ENCODE measurements at places on chromosomes 6 and 20.

DNA sequence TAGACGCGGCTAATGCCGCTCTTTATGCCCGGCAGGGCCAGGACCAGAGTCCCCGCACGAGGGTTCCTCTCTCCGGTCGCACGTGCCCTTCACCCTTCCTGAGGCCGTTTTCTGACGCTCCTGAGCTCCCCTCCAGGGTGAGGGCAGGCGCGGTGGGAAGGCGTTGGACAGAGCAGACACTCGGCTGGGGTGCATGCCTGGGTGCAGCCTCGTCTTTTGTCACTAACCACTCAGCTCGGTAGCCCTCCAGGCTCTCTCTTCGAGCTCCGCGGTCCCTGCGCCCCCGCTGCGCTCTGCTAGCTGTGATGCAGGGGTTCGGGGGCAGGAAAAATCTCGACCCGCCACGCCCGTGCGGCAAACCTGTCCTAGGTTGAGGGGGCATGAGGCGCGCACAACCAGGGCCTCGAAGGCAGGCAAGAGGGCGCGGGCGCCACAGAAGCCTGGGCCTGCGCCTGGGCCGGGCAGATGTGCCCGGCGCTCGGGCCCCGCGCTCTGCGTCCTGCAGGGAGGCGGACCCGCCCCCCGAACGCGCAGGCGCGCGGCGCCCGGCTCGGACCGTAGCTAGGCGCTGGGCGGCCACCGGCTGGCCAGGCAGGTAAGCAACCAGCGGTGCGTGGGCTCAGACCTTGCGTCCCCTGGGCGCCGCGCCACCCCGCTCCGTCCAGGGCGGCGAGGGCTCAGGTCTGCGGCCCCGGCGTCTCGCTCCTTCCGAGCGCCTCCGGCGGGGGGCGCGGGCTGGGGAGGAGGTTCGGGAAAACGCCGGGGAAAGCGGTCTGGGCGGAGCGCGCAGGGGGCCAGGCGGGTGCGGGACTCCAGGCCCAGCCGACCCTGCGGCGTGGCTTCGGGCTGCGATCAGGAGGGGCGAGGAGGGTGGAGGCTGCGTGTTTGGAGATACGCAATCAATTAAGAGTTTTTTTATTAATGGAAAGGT, at the start of gene L3MBTL1:
Gene L3MBTL1, plus strand, starts transcription at position 548 of the 931 bp plus-strand sequence. CDS start 5,807 bp downstream, outside the sequence.
- DNase-seq, result peak; percentile 58

- no peak for DNase-seq
Measured at GRCh38 chr6:54216336-54216735, 91.9 kb upstream of the TINAG start.

DNA sequence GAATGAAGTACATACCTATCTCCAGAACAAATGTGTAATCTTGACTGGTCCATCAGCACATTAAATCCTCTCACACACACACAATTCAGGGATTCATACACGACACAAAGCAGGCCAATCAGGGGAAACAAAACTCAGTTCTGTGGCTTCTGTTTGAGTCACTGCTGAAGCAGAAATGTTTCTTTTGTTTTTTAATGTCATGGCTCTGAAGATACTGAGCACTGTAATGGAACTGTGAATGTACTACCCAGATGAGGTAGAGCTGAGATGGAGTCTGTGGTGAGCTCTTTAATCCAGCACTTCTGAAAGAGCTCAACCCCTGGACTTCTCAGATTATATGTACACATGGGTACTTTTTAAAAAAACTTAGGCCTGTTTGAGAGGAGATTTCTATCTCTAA, 116.4 kb downstream of the THEMIS start:
- no peak for DNase-seq

DNA sequence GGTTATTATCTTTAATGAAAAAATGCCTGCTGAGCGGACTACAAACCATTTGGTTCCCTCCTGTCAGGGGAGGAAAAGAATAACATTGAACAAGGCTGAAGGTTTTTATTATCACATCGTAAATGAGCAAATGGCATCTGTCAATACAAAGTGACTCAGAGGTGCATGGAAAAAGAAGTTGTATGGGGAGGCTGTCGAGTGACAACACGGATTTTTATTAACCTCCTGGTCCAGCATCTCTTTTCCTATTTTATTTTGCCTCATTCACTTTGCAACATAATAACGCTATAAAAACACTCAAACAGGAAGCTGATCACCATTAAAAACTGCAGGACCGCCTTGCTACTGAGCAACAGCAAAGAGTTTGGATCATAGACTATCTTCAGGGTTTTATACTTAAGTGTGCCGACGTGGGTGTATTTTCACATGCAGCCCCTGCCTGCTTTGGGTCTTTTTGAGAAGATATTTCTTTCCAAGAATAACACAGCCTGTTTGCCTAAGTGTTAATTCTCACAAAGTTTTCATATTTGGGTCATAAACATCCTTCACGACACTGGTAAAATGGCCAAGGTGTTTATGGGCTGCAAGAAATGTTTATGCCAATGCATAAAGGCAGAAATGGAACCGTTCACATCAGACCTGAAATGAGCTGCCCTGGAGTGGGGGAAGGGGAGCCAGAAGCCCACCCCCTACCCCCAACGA, 132.1 kb upstream of the SALL4 start:
- no peak for DNase-seq

- peak; percentile 64 for DNase-seq
Measured at GRCh38 chr6:50962213-50962759, 143.6 kb downstream of the TFAP2B start.

GRCh38 chr6:33908025-33908424, 104.2 kb upstream of the MLN start:
- DNase-seq, result no peak

DNA sequence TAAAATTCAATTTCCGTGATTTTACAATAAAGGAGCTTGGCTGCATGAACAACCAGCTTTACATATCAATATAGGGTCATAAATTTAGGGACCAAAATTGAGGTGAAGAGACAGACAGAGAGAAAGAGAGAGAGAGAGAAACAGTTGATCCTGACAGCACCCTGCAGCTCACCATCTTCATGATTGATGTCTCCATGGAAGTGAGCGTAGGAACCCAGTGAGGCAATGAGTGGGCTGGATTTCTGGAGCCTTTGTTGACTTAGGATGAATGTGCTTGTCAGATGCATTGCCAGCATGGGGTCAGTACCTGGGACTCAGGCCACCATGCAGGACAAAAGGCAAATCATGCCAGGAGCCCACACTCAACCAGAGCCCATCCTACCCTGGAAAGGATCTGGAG, 165.1 kb upstream of the SYNDIG1 start:
- no peak for DNase-seq

DNA sequence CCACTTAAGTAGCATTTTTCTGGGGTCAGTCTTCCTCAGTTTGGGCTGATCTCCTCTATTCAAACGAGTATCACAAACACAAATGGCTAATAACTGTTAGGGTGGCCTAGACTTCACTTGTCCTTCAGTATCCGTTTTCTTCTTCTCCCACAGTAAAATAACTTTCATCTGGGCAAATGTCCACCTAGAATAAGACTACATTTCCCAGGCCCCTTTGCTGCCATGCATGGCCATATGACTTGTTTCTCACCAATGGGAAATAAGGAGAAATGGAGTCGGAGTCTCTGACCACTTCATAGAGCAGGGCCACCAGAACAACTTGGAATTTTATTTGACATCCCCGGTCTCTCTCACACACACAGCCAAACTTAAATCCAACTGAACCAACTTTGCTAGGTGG, 51.4 kb downstream of the SULF2 start:
- no peak for DNase-seq

DNA sequence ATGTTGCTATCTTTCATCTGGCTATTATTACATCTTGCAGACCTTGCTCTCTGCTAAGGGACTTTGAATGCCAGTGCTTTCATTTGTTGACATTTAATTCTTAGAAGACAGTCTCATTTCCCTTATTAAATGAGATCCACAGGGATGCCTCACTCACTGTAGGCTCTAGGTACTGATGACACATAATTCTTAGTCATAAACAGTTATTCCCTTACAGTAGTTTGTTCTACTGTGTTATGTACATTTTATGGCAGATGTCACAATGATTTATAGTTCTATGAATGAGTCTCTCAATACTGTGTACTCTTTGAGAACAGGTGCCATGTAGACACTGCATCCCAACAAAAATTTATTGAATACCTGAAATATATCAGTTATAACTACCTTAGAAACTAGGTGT, 70.3 kb downstream of the FAM83B start:
- no peak for DNase-seq

DNA sequence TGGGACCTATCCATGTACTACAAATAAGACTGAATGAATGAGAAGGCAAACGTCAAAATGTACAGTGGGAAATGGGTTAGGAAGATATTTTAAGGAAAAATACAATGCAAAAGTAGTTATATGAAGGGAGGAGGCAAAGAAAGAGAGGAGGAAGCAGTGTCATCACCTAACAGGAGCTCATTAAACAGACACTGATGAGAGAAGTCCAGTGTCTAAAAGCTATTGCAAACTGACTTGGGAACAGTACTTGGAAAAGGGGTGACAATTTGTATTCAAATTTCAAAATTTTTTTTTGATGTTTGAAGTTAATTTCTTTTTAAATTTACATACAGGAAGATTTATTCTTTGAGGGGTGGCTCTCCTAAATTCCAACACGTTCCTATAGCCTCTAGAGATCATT, 143.5 kb upstream of the NOX3 start:
- DNase-seq, result no peak

DNA sequence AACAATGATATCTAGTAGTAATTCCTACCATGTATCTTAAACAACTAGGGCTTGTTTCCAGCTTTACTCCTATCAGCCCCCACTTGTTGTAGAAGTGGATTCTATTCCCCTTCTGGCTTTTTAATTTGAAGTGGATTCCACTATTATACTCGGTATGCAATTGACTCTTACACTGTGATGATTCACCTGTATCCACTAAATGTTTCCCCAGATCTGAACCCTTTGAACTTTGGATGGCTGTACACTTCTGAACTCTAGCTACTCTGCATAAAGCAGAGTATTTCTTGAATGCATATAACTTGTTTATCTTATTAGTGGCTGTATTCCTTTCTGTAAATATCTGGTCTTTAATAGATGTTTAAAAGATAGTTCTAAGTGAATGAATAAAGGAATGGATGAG, 538.4 kb upstream of the NRSN1 start:
- DNase-seq, result no peak

DNA sequence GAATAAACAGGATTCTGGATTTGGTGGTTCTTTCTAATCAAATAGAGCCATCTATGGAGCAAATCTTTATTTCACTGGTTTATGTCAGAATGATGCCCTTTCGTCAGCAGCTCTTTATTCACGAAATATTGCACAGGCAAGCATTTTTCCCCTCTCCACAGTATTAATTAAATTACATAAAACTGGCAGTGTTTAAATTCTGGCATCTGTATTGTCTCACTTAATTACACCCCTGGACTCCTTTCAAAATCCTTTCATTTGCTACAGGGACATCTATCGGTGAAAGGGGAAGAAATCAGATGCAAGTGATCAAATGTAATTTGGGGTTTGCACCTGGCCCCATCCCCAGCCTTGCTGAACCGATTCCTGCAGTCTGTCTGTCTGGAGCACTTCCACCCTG, 801.9 kb downstream of the QKI start:
- no peak for DNase-seq

- DNase-seq, result no peak
Measured at GRCh38 chr6:2960935-2961334, 10.4 kb downstream of the SERPINB6 start.

DNA sequence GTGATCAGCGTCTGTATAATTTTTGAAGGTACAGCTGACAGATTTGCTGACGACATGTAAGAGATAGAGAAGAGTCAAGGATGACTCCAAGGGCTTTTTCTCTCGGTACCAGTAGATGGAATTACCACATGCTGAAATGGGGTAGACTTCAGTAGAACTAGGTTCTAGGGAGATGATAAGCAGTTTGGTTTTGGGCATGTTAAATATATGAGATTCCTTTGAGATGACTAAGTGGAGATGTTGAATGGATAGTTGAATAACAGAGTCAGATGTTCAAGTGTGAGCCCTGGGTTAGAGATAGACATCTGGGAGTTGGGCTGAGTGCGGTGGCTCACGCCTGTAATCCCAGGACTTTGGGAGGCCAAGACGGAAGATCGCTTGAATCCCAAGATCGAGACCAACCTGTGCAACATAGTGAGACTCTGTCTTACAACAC, 50.0 kb downstream of the PHF20 start:
- DNase-seq, result no peak

GRCh38 chr20:58137236-58137635, 91.2 kb downstream of the ANKRD60 start:
- DNase-seq, result no peak

DNA sequence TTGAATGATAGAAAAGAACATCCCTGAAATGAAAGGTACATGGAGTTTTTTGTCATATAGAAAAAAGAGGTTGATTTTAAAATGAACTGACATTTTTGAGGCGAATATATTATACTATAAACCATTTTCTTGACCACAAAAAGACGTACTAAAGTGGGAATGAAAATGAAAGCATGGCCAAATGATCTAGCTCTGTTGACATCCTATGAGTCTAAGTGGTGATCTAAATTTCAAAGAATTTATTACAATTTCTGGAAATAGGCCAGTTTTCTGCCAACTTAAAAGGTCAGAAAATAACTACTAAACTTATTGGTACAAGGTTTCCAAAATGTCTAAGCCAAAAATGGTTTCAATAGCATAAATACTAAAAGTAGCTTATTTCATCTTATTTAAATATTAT, 536.8 kb downstream of the EYS start:
- DNase-seq, result no peak

- DNase-seq, result peak; percentile 88
Measured at GRCh38 chr20:38165089-38165965, at the start of gene TGM2. Gene TGM2 (minus strand): TSS chr20:38165270. CDS start chr20:38165198, 72 bp downstream.

DNA sequence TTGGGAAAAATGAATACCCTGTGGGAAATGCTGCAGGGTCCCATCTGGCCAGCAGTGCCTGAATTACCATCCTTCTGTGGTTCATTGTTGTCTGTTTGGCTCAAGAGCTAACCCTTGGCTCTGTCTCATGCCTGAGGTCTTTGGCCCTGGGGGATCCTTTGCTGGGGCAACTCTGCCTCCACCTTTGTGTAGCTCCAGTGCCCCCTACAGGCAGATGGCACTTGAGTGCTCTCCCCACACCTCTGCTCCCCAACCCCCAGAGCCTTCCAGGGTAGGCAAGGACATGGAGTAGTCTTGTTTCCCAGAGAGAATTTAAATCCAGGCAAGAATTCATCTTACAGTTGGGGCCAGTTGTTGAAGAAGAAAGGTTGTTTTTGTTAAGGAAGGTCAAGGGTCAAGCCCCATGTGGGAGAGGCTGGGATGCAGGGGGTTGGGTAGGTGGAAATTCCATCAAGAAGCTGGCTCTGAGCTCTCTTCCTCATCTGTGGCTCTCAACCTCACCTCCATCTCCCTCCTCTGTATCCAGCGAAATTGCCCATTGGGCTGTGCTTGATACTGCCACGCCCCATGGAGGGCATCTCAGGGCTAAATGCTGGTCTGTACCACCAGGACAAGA, 44.2 kb downstream of the ZNF831 start:
- peak; percentile 84 for DNase-seq

DNA sequence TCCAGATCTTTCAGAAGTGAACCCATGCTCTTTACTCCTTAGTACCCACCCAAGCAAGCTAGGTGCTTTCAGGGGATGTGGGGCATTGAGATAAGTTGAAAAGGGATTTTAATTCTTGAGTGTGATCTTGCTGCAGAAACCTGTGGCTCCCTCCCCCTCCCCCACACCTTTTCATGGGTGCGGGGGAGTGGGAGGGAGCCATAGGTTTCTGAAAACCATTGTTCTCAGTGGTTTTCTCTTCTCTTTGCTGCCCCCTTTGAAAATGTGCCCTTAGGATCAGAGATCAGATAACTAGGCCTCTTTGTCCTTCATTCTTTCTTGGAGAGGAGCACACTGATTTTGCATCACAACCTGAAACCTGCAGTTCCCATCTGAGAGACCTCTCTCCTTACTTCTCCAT, 2.4 kb downstream of the PCSK2 start:
- no peak for DNase-seq

- no peak for DNase-seq
Measured at GRCh38 chr6:135105710-135106109, 51.1 kb upstream of the HBS1L start.

GRCh38 chr6:133553652-133554051, 312.5 kb downstream of the EYA4 start:
- DNase-seq, result peak; percentile 65

Data from hematopoietic multipotent progenitor cell treated with erythropoietin and hydrocortisone succinate and interleukin-3 and kit ligand, for 4 days (in vitro differentiated cells).